ENCODE measurements at places on chromosomes 13 and 19. TPM values are rescaled to one million over a fixed set of nuclear protein-coding genes. Genes with fewer than 3 reads are reported as not detected.

DNA sequence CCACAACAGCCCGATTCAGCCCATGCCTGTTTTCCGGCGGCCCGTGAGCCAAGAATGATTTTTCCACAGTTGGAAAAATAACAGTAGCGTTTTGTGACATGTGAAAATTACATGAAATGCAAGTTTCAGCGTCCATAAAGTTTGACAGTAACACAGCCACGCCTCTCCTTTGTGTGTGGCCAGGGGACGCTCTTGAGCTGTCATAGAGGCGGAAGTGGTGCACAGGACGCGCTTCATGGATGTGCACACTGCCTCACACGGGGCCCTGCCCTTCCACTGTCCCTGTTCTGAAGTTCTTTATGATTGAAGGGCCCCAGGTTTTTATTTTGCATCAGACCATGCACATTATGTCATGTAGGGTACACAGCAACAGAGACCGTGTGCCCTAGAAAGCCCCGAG lies 12.4 kb upstream of the ELAVL1 start:
- DNase-seq = no peak

- no peak for DNase-seq
These were observed at the start of gene DMKN for GRCh38 chr19:35513628-35514281. DMKN (minus strand) TSS chr19:35513649; CDS start chr19:35513475, 174 bp downstream.

- no peak for DNase-seq
These were observed 16.3 kb upstream of the RNASEH2B start for GRCh38 chr13:50893211-50893852.

- no peak for DNase-seq
These were observed 66.7 kb downstream of the FRY start for GRCh38 chr13:32098272-32098671.

- DNase-seq = peak; percentile 30
These were observed at the start of gene ZNF223 for GRCh38 chr19:44051650-44052402. ZNF223 (plus strand) TSS chr19:44052036; CDS start chr19:44055177, 3,141 bp downstream.

DNA sequence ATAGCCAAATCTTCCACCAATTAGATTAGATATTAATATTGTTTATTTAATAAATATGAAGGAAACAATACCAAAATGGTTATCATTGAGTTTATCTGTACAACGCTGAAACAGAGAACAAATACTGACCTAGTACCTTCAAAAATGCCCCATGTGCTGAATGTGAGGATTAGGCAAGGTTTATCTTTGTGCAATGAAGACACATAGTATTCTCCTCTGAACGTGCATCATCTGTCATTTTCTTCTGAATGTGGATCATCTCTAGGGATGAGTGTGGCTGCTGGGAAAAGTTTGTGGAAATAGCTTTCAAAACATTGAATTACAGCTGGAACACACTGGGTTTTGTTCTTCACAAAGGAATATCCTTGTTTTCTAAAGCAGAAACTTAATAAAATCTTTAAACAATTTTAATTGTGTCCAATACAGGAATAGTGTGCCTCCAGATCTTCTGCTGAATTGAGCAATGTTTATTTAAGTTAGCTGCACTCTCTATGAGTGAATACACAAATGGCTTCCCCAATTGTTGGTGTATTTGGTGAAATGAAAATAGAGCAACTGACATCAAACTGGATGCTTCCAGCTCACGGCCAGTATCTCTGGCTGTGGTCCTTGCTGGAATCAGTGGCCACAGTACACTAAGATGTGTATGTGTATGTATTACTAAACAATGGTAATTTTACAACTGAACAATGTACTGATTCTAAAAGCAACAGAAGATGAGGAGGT lies 6.7 kb downstream of the COL4A1 start:
- DNase-seq = no peak

TLE6 gene
- total RNA-seq = 3.3 TPM

SHFL gene
- 23.7 TPM for total RNA-seq

BSG gene
- total RNA-seq = 182 TPM

SPACA4 gene
- total RNA-seq = not detected

Data from esophagus squamous epithelium (tissue), 5 donors.